ENCODE measurements at places on chromosomes 7 and 10. TPM values are rescaled to one million over a fixed set of nuclear protein-coding genes. Genes with fewer than 3 reads are reported as not detected.

Gene PTEN
- polyA plus RNA-seq = 11.7 TPM

Gene ZNF804B
- not detected for polyA plus RNA-seq

Gene PRLHR
- polyA plus RNA-seq = not detected

Gene ANXA8L1
- polyA plus RNA-seq = 686 TPM

Gene PAX2
- polyA plus RNA-seq = not detected

Gene CHRM2
- not detected for polyA plus RNA-seq

Gene GPR37
- 0.28 TPM for polyA plus RNA-seq

Gene IFIT1
- 96.9 TPM for polyA plus RNA-seq

Gene PDE6C
- not detected for polyA plus RNA-seq

Gene DNAJB12
- 12.0 TPM for polyA plus RNA-seq

Gene LRIT1
- polyA plus RNA-seq = not detected

Gene FKBP6
- not detected for polyA plus RNA-seq

Gene UCN3
- not detected for polyA plus RNA-seq

Gene JCAD
- 0.10 TPM for polyA plus RNA-seq

DNA sequence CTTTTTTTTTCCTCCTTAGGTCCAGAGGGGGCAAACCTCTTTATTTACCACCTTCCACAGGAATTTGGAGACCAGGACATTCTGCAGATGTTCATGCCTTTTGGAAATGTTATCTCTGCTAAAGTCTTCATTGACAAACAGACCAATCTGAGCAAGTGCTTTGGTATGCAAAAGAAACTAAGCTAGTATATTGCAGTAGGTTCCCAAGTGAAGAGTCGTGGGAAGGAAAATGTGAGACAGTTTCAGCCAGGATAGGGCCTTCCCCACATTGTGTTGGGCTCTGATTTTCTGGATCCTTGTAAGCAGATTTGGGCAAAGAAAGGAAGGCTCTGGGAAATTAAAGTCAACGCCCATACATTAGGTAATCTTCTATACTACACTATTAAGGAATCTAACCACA, 285.6 kb downstream of the USP6NL start:
- no peak for DNase-seq

DNA sequence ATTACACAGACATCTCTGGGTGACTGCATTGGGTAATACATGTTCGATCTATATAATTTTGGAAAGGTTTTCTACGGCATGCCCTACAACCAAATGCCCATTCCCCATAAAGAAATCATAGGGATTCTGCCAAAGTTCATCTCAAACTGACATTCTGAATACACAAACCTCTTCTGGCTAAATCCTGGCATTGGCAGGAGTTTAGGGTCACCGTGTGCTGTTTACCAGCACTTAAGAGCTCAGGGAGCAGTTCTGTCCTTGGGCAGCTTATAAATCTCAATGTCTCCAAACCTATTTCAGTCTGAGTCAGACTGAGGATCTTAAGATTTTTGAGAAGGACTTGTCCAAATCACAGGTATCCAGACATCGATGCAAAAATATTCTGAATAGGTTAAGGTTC, 809.6 kb upstream of the LRRN3 start:
- no peak for DNase-seq

DNA sequence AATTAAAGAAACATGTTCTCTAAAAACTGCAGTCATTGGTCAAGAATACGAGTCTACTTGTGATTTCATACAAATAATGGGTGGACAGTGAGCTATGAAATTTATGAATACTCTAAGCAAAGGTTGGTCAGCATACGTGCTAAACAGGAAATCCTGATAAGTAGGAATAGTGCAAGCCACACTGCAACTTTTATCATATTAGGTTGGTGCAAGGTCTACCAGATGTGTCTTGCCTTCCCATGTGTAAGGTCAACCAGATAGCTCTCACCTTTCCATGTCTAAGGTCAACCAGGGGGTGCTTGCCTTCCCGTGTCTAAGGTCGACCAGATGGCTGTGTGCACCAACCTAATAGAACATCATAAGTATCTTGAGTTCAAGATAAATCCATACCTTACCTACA, 2.0 kb upstream of the ITGB1 start:
- DNase-seq = no peak

DNA sequence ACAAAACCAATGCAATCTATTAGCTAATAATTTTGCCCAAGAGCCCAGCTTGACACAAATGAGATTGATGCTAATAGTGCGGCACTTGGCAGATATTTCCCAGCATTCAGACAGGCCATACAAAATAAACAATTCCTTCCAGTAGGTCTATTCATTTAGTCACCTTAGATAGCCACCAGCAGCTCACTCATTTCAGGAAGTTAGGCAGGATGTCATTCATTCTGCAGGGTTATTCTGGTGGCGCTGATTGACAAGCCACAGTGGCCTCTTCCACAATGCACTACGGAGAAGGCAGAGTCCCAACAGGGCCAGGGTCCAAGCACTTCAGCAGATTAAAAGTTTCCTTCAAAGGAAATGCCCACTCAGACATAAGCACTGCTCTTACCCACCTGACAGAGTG, 55.8 kb downstream of the PIK3AP1 start:
- no peak for DNase-seq

DNA sequence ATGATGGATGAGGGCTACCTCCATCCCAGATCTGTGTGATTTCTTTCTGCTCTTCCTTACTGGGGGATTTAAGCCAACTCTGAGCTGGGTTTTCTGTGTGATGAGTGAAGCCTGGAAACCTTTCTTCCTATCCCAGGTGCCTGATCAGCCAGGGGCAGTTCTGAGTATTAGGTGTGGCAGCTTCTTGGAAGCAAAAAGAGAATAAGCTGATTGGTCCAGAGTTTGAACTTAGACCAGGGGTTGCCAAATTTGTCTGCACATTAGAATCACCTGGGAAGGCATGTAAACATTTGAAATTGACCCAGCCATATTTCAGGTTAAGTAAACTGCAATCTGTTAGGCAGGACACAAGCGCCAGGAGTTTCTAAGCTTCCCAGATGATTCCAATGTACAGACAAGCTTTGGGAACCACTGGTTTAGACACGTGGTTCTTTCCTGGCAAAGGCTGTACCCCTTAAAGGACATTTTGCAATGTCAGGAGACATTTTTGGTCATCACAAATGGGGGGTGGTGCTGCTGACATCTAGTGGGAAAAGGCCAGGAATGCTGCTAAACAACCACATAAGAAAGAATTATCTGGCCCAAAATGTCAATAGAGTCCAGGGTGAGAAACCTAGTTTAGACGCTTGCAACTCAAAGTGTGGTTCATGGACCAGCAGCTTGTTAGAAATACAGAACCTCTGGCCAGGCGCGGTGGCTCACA, 160.5 kb upstream of the GHITM start:
- DNase-seq = no peak

DNA sequence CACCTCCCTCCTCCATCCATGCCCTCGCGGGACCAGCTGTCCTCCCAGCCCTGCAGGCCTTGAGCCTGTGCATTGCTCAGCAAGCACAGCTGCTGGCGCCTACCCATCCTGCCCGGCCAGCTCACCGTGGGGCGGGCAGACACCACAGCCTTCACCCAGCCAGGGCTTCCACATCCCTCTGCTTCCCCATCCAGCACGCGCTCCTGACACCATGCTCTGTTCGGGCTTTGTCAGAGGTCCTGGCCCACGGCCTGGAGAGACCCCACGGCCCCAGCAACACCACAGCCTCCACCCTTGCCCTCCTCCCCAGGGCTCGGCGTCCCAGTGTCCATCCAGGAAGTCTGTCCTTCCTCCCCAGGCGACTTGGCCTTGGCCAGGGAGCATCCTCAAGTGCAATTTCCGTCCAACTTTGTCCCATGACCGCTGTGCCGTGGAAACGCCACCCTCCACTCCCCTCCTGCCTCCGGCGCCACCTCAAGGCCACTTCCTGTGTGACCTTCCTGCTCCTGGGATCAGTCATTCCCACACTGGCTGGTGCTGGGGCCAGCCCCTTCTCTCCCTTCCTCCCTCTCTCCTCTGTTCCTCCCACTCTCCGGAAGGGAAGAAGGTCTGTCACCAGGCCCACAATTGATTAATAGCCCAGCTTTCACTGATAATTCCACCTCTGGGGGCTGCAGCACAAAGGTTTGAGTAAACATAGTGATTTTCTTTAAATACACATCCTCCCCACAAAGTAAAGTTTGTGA, 71.5 kb upstream of the SMNDC1 start:
- no peak for DNase-seq

DNA sequence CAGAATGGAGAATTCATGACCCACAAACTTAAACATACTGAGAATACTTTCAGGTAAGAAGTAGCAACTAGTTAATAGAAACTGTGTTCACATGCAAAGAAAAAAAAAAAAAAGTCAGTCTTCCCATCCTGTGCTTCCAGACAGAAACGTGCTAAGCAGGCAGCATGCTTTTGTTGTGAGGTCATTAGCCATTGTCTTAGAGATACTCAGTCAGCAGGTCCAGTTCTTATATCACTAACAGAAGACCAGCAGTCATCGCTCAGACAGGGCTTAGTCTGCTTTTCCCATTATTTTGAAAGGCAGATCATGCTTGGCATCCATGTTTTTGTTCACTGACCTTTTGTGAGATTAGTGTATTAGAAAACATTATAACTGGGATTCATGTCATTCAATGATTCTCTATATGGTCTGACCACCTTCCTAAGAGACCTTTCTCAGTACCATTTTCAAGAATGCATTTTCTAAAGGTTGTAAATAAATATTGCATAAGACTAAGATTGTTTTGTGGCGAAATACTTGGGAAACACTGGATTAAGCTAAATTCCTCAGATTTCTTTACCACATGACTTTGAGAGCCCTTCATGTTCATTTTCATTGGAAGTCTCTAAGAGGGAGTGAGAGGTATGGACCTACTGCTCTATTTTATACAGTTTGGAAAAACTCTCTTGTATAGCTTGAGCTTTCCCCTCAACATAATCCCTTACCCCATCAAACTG, 45.0 kb upstream of the AGBL3 start:
- DNase-seq = peak; percentile 9

DNA sequence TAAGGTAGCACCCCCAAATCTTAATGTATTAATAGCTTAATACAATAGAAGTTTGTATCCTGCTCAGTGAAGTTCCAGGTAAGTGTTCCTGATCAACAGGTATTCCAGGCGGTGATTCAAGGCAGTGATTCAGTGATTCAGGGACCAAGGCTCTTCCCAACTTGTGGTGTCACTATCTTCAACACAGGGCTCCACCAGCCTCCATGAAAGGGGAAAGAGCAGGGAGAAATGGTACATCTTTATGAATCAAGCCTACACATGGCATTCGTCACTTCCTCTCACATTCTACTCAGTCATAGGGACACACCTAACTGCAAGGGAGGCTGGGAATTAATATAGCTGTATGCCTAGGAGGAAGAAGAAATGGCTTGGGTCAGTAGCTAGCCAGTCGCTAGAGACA, 5.1 kb downstream of the GOLGA7B start:
- DNase-seq = no peak

- DNase-seq = no peak
These were observed 7.8 kb downstream of the GTPBP4 start for GRCh38 chr10:996031-996430.

DNA sequence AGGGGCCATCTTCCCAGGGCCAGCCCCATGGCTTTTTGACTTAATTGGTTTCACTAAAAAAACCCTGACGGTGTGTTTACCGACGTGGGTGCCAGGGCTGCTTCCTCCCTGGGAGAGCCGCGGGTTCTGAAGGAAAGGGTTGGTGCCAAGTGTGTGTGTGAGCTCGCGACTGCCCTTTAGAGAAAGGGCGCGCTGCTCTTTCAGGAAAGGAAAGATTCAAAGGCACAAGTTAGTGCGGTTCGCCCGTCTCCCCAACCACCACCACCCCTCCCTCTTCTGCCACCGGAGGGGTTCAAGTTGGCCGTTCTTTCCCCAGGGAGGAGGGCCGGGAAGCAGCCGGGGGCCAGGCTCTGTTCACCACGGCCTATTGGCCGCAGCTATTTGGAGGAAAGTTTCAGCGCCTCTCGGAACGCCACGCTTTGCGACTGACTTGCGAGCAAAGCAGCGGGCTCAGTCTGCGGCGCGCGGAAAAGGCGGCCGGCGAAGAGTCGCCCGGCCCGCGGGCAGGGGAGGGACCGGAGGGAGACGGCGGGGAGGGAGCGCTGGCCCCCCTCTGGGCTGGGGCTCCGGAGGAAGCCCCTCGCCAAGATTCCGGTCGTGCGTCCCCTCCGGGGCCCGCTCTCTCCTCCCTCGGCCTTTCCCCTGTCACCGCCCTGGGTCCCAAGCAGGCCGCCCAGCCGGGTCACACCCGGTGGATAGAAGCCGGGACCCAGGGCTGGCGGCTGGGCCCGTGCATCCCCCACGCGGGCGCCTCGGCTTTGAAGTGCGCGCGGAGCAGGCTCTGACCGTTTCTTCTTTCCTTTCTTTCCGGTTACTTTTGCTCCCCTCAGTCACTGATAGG, 165.9 kb upstream of the PPP1R3A start:
- DNase-seq = no peak

DNA sequence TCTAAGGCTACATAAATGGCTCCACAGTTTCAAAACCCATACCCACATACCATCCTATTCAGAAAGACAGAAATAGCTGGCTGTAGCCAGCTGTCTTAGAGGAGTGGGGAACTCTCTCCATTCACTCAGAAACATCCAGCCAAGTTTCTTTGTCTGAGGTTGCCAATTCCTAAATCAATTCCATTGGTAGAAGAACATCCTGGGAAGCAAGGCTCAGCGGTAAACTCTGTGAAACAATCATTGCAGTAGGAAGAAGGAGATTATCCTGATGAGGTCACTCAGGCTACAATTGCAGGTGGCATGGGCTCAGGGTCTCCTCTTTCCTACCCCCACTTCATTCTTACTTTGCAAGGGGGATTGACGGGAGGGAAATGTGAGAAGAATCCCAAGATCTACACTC, 154.0 kb downstream of the ETV1 start:
- no peak for DNase-seq

GRCh38 chr10:102460836-102461186, 9.5 kb upstream of the C10orf95 start:
- no peak for DNase-seq

DNA sequence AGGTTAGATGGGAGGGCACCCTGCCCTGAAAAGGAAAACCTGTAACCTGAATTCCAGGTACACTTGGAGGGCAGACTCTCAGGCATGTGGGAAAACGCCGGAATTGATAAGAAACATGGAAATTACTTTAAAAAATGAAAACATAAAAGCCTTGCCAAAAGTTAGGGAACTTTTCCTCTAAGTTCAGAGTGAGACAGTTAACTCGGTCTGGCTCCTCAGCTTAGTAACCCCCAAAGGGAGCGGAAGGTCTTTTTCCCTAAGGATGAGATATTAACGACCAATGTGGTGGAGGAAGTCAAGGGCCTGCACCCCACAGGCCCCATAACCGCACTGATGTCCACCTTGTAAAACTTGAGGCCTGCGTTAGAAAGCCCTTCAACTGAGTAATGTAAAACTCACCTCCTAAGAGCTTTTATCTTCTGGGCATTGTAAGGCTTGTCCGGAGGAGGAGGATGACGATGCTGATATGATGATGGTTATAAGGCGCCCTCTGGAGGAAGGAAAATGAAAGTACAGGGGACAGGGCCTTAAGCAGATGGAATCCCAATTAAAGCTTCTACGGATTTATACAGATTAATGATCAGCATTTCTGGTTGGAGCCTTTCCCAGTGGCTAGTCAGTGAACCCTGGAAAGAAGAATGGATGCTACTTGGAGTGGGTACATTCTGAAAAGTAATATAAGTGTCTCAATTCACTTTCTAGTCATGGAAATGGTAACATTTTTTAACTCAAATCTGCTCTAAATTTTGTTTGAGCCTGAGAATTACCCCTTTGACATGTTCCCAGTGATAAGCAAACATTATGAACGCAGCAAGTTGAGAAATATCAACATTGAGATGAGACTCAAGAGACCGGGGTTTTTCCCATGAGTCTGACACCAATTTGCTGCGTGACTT, 694 bp downstream of the COL1A2 start:
- peak; percentile 61 for DNase-seq

- no peak for DNase-seq
These were observed 166.9 kb downstream of the SNX10 start for GRCh38 chr7:26458466-26459145.

Measured in keratinocyte (primary cell).